ENCODE measurements at places on chromosomes 16 and 17.

DNA sequence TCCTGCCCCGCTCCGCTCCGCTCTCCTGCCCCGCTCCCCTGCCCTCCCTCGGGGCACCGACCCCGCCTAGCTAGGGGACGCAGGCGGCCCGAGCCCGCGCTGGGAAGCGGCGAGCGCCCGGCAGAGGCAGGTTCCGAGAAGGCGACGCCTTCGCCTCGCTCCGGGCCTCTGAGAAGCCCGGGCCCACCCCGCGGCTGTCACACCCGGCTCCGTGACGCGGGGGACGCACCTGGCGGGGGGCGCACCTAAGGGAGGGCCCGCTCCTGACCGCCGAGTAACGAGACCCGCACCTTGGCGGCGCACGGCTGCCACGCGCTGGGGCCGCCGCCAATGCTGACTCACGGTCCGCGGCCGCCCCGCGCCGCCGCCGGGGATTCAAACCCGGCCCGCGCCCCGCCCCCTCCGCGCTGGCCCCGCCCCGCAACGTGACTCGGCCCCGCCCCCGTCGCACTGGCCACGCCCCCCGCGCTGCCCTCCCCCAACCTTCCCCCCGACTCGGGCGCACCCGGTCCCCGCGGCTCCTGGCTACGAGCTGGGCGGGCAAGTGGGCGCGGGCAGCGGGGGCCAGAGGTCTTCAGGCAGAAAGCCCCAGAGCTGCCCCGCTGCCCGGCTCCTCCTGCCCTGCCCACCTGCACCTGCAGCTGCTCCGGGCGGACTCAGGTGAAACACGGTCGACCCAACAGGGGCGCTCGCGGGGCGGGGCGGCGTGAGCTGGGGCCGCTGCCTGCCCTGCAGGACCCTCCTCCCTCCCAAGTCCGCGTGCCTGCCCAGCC is 27.8 kb downstream of the GNPTG start:
- peak; percentile 75 for DNase-seq

DNA sequence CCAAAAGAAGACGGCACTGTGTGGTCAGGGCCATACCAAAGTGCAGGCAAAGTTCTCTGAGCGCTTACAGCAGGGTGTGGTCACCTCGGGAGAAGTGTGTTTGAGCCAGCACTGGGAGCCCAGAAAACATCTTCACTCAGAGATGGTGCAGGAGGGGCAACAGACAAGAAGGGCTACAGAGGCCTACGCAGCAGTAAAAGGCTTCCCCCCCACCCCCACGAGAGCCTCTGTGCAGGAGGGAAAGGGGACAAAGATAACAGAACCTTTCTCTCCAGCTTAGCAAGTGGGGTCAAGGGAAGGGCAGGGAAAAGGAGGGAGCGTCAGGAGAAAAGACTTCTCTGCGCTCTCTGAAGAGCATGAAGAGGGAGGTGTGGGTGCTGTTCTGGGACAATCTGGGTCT is 2.8 kb downstream of the VAT1 start:
- DNase-seq = no peak

- no peak for DNase-seq
Measured at GRCh38 chr16:66662445-66663194, 33.9 kb downstream of the CMTM4 start.

DNA sequence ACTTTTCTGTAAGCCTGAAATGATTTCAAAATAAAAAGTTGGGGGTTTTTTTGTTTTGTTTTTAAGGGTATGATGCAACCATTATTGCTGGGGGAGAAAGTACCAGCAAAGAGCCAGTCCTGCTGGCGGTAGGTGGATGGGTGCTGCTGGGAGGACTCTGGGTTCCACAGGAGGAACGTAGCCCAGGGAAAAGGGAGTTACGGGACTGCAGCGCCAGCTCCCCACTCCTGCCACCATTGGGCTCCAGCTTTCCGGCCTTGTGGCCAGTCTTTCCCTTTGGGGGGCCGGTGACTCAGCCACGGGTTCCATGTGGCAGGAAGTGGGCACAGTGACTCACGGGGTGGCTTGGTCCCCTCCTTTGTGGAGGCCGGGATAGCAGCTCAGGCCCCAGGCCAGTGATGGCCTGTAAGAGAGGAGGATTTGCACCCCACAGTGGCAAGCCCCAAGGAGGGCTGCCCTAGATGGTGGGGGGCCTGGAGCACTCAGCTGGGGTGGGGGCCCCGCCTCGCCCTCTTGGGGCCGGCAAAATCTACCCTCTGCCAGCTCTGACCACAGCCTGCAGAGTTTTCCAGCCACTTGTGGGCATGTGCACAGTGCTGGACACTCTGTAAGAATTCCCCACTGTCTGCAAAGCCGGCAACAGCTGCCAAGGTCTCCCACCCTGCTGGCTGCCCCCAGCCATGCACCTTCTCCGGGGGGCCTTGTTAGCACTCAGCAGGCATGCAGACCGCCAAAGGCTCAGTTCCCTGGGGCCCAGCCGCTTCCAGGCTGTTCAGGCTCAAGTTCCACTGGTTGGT is 30.4 kb downstream of the SOCS3 start:
- DNase-seq = peak; percentile 51

- no peak for DNase-seq
Measured at GRCh38 chr17:45848868-45849535, 4.3 kb downstream of the SPPL2C start.

DNA sequence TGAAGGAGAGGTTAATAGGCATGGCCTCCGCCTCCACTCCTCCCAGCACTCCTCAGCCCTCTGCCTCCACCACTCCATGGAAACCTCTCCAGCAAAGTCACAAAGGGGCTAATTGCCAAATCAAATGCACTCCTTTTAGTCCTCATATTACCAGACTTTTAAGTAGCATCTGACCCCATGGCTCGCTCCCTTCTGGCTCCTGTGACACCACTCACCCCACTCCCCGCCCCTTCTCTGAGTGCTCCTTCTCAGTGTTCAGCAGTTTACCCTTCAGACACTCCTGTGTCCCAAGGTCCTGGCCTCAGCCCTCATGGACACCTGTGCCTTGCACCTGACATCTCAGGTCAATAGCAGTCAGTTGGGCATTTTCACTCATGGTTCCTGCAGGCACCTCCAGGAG is 243.5 kb upstream of the CCL2 start:
- DNase-seq = no peak

- DNase-seq = no peak
Measured at GRCh38 chr17:64739316-64740058, 77.4 kb upstream of the SMURF2 start.

DNA sequence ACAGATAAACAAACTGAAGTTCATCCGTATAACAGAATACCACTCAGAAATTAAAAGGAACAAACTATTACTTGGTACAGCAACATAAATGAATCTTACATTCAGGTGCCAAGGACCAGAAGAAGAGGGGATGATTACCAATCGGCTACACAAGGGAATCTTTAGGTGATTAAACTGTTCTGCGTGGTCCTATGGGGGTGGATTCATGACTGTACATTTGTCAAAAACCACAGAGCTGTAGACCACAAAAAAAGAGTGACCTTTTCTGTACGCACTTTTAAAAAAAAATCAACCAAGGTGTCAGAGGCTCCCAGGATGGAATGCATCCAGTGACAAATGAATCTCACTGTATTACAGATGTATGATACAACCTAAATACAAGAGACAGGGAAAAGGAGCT is 110.8 kb downstream of the CDYL2 start:
- peak; percentile 34 for DNase-seq

DNA sequence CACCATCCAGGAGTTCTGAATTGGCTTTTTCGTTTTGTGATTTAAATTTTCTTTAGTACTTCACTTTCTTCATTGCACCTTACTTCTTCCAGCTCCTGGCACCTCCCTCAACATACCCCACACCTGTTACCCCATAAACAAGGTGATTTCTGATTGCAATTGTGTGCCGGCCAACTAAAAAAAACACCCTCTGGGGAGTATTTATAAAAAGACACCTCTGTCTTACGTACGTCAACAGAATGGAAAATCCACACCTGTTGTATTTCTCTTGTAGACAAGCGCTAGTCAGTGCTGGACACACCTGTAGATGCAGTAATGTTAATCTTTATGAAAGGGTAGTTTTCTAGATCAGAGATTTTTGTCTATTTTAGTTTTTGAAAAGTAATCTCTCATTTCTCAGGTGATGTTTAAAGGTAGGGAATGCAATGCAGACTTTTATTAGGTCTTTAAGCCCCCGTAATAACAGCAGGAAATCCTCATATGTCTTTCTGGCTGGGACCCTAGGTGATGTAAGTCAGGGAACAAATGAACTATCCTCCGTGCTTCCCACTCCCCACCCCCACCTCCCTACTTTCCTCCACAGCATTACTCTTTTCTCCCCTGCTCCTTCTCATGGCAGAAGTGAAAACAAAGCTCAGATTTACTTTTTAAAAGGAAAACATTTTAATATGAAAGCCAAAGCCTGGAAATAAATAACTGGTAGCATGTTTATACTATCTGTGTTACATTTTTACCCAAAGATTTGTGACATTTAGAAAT is 4.2 kb downstream of the MSI2 start:
- no peak for DNase-seq
